ENCODE measurements at places on chromosomes 2 and 18. TPM values are rescaled to one million over a fixed set of nuclear protein-coding genes. Genes with fewer than 3 reads are reported as not detected.

DNA sequence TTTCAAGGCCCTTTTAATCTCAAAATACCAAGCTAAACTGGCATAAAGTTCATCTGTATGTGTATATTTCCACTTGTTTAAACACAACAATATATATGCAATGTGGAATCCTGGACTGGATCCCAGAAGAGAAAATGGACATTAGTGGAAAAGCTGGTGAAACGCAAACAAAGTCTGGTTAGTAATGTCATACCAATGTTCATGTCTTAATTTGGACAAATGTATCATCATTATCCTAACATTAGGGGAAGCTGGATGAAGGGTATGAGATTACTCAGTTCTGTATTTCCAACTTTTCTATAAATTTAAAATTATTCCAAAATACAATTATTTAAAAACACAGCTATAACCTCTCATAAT, 3.8 kb downstream of the SP3 start:
- peaks cover 65% of the 10 kb centered on the region for H3K4me1 ChIP-seq
- DNase-seq, result no peak
- H3K36me3 ChIP-seq, result peaks cover 45% of the 10 kb centered on the region
- H3K27me3 ChIP-seq, result no peaks in the 10 kb centered on the region
- H3K27ac ChIP-seq, result no peak overlapping the region

PMAIP1 gene
- total RNA-seq, result 57.2 TPM

DNA sequence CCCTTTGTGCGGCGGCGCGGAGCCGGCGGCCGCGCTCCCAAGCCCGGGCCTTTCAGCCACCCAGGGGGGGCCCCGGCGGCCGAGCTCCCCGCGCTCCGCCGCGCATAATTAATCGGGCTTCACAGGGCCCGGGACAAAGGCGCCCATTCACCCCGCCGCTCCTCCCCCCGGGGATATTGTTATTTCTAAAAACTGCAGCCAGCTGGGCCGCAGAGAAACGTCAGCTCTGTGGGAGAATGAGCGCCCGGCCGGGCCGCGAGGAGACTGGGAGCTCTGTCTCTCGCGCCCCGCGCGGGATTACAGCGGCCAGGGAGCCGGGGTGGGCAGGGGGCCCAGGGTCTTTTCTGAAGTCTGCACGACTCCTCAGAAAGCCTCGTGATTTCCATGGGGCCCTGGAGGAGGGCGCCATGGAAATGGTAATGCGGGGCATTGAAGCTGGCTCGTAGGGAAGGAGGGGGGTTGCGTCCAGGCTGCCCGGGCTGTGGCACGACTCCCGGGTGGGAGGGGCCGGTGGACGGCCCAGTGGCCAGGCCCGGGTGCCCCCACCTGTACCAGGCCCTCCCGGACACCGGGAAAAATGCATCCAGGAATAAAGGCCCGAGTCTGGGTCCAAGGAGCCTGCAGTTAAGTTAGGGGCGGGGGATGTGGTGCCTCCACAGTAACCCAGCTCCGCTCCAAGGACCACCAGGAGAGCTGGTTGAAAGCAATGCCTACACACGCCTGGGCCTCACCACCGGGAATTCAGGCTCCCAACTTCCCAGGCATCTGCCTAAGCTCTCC, 125.3 kb downstream of the ZFP36L2 start:
- no peaks in the 10 kb centered on the region for H3K4me1 ChIP-seq
- H3K4me3 ChIP-seq, result no peak overlapping the region
- peaks cover 4% of the 10 kb centered on the region for H3K27me3 ChIP-seq
- peaks cover 21% of the 10 kb centered on the region for H3K36me3 ChIP-seq

DNA sequence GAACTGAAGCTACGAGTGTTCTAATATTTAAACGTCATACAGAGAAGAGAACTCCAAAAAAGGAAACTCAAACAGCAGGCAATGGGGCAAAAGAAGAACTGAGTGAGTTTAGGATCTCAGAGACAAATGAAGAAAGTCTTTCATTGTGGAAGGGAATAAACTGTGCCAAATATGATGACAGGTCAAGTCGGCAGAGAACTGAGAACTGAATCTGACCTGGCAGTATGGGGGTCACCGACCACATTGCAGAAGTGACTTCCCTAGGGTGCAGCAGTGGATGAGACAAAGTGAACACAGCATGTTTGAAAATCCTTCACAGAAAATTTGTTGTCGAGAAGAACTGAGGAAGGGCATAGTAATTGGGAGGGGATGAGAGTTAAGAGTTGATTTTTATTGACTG, 55.9 kb downstream of the TTC21B start:
- no peak overlapping the region for H3K27ac ChIP-seq
- H3K4me3 ChIP-seq, result no peak overlapping the region
- H3K27me3 ChIP-seq, result no peaks in the 10 kb centered on the region
- no peak for DNase-seq
- peaks cover 9% of the 10 kb centered on the region for H3K4me1 ChIP-seq

DNA sequence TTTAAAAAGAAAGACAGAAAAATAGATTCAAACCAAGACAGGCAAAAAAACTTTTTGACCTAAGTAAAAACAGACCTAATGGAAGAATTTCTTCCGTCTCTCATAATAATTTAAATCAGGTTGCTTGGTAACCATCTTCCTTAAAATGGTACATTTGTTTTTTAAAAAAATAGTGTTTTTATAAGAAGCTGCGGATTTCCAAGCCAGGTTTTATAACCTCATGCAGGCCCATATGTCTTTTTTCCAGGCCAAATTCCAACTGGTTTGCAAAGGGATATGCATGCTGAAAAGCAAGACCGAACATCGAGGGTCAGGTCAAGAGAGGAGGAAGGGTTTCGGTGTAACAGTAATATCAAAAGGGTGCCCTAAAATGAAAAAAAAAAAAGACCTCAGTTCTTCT, 172.9 kb downstream of the MAIP1 start:
- H3K4me3 ChIP-seq, result no peak overlapping the region
- DNase-seq, result no peak
- peaks cover 8% of the 10 kb centered on the region for H3K27me3 ChIP-seq
- no peaks in the 10 kb centered on the region for H3K36me3 ChIP-seq
- H3K4me1 ChIP-seq, result no peaks in the 10 kb centered on the region
- no peak overlapping the region for H3K27ac ChIP-seq

ANKRD44 gene
- total RNA-seq, result 153 TPM
